ENCODE measurements at places on chromosomes 6 and 20.

DNA sequence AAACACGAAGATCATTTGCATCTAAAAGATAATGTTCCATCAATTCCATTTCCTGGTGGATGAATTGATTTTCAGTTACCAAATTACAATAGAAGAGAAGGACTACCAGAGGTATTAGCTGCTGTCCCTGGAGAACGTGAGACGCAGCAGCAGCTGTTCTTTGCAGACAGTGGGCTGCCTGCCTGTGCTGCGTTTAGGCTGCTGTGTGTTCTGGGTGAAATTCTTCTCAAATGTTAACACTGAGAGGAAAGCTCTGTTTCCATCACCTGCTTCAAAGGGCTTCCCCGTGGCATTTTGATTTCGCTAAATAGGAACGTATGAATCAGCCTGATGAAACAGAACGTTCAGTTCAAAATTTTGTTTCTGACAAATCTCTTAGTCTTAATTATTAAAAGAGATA lies 362.2 kb downstream of the C6orf118 start:
- peak; percentile 39 for DNase-seq

DNA sequence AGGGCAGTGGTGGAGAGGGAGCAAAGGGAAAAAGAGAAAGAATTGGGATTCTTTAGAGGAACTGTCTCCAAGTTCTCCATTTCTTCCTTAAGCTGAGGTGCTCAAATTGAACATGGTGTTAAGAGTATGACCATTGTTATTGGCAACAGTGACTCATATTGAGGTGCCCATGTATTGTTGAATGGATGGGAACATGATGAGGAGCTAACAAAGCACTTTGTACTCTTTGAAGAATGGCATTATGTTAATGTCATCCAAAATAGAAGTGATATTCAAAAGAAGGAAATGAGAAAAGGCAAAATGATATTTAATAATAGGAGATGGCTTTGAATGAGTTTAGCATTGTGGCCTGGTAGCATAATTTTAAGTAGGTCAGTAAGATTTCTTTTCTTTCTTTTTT lies 261.1 kb downstream of the QKI start:
- DNase-seq: no peak

DNA sequence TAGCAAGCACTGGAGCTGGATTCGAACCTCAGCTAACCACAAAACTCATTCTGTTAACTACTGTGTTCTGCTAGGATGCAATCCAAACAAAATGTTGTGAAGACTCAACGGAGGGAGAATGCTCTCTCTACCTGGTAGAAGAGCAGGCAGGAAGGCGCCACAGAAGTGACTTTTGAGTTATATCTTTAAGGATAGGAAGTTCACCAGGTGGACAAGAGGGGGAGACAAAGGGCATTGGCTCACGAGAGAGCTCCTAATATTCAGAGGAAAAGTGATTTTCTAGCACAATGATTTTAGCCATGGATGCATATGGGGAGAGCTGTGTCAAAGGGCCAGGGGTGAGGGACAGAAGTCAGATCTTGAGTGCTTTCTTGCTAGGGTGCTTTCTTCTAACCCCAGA lies 108.4 kb upstream of the MAFB start:
- no peak for DNase-seq

- peak; percentile 93 for DNase-seq
Observed at GRCh38 chr6:158026054-158026900, 44.6 kb downstream of the SYNJ2 start.

DNA sequence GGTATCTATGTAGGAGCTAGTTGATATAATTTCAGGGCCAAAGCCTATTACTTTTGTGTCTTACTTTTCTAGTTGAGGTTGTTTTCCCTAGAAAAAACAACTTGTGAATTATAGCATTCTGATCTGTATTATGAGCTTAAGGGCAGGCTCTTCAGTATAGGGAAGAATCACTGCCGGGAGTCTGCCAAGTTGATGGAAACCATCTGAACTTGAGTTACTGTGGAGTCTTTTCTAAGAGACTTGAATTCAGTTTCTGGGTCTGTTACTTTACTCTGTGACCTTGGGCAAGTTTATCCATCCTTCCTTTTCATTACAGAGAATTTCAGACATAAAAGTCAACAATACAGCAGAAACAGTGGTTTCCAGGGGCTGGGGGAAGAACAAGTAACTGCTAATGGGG lies 2.1 kb upstream of the CASS4 start:
- DNase-seq: no peak

GRCh38 chr6:1316489-1316971 lies 4.6 kb downstream of the FOXQ1 start:
- DNase-seq: peak; percentile 35

DNA sequence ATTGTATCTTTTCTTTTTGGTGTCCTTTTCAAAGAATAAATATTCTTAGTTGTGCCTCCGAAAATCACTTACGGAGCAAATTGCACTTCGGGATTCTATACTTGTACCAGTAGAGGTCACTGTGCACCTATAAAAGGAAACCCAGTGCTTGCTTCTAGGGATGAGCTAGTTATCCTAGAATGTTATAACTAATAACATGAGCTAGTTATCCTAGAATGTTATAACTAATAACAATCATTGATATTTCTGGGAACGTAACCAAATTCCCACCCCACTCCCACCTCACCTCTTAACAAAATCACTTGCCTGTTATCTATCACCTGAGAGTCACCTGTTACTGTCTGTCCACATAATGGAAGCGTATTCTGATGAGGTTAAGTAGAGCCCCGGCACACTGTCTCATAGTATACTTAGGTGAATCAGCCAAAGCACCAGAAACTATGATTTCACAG lies 126.9 kb upstream of the TIAM2 start:
- DNase-seq: no peak

DNA sequence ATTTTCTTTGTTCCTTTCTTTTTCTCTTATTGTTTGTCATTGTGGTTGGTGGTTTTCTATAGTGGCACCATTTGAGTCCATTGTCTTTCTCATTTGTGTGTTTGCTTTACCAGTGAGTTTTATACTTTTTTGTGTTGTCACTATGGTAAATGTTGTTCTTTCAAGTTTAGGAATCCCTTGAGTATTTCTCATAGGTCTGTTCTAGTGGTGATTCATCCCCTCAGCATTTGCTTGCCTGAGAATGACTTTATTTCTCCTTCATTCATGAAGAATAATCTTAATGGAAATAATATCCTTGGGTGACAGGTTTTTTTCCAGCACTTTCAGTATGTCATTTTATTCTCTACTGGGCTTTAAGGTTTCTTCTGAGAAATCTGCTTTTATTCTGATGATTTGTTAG lies 209.2 kb upstream of the ASCC3 start:
- no peak for DNase-seq

DNA sequence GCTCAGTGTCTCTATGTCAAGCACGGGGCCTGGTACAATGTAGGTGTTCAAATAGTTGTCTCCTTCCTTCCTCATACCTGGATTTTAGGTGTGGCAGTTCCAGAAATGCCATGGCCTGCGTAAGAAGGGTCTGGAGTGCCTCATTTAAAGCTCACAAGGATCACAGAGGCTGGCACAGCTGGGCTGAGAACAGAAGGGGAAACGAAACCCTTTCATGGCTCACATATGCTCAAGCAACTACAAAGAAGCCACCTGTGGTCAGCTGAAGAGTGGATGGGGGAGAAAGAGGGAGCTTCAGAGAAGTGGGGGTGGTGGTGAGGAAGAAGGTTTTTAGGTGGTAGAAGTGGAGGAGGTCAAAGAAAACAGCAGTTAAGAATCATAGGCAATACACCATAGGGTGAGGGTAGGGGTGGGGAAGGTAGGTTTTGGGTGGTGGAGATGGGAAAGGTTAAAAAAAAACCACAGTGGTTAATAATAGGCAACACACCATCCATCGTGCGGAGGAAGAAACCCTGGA lies 17.0 kb upstream of the TOP1 start:
- DNase-seq: no peak

- DNase-seq: no peak
Observed at GRCh38 chr6:148423133-148423532, 80.5 kb downstream of the SASH1 start.

GRCh38 chr20:23226612-23227265 lies 123.9 kb upstream of the NXT1 start:
- DNase-seq: no peak
